Activated CD4-positive, alpha-beta T cell treated with anti-CD3 and anti-CD28 coated beads, Interleukin-2, Interleukin-4, amounts not matched to agents 100 ng/mL and 50 ng/mL, durations not matched to agents 16 hours and 8 hours (primary cell): ENCODE measurements at places on chromosomes 6 and 20.

GRCh38 chr20:49823152-49823847 is 10.7 kb downstream of the SLC9A8 start:
- peak; percentile 47 for DNase-seq

DNA sequence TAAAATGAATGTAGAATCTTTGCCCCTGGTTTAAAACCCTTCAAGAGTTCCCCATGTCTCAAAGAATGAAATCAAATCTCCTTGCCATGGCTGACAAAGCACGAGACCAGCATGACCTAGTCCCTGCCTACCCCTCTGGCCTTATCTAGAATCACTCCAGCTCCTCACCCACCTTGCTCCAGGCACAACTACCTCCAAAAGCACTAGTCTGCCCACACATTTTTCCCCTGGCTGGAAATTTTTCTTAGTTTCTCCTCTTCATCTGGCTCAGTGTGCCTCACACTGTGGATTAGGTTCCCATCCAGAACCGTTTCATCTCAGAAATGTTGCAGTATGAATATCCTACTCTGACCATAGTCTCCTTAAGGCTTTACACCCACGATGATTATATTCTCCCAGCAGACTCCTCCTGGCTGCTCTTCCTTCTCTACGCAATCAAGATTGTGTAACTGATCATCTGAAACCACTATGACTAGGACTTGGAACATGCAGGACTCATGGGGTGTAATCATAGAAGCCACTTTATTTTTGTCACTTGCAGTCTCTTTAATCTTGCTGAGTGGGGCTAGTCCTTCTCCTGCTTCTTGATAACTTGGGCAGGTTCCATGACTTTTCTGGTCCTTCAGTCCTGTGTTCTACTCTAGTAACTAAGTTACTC is 7.8 kb upstream of the MRS2 start:
- no peak for DNase-seq

DNA sequence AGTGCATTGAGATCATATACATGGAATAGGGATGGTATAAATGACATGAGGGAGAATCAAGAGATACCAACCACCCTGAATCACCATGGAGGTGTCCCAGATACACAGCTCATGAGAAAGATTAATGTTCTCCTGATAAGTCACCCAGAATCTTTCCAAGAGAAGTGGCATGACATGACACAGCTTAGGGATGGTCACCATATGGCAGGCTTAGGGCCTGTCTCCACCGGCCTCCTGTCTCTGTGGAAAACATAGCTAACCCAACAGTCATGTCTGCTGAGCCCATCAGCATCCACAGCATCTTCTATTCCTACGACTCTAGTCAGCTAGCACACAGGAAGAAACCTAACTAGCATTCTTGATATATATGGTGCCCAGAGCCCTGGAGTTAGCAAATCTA is 133.3 kb downstream of the IPCEF1 start:
- DNase-seq = no peak

GRCh38 chr6:138242987-138243592 is 24.8 kb upstream of the PBOV1 start:
- DNase-seq = no peak

DNA sequence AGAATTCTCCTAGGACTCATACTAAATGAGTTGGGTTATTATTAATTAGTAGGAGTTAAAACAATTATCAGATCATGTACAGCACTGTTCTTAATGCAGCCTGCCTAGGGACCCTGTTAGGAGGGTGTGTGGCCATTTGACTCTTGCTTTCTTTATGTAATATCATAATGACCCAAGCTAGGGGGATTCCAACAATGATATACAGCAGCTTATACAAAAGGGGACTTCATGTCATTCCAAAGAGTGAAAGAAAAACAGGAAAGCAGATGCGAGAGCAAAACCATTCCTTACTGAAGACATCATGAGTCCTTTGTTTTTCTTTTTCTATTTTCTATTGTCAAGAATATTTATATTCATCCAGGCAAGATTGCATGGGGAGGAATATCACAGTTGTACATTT is 455.2 kb downstream of the PLCB1 start:
- no peak for DNase-seq

DNA sequence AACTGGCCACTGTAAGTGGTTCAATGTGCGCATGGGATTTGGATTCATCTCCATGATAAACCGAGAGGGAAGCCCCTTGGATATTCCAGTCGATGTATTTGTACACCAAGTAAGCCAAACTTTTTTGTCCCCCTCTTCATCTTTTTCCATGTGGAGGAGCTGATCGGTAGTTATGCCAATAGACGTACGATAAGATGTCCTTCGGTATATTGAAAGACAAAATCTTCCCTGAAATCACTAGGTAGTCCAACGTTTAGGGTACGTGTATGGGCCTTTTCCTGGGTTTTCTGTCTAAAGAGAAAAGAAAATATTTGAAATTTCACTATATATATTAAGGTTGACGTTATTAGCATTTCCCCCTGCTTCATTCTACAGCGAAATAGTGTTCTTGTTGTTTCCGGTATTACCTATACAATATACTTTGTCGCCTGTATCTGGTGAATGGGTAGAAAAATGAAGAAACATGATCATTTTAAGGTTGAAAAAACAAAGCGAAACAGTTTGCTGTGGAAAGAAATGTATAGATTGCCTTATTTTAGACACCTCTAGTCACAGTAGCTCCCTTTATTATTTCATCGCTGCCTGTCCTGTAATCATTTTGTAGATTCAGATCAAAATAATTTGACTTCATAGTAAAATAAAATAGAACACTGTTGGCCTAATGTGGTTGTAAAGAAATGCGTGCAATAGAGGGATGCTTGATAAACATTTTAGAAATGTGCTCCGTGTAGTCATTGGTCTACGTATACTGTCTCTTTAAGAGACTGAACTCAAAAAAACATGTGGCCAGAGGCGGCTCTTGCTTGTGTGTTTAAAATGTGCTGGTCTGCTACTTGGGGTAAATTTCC is 1.5 kb downstream of the LIN28B start:
- DNase-seq = no peak

- no peak for DNase-seq
Measured at GRCh38 chr20:12056839-12057238, 139.1 kb downstream of the BTBD3 start.

- DNase-seq = no peak
Measured at GRCh38 chr6:28864326-28864923, 59.4 kb downstream of the TRIM27 start.

GRCh38 chr6:41630946-41631345 is 7.3 kb upstream of the MDFI start:
- DNase-seq = no peak

DNA sequence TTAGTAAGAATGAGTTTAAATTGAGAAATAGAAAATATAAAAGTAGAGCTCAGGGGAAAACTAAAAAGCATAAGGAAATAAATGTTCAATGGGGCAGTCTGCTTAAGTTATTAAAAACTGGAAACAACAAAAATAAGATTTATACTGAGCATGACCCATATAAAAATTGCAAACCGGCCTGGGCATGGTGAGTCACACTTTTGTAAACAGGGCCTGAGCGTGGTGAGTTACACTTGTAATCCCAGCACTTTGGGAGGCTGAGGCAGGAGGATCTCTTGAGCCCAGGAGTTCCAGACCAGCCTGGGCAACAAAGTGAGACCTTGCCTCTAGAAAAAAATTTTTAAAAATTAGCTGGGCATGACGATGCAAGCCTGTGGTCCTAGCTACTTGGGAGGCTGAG is 74.6 kb downstream of the TMEM244 start:
- no peak for DNase-seq

GRCh38 chr6:105892577-105893262 is 193.4 kb upstream of the PRDM1 start:
- DNase-seq = no peak

DNA sequence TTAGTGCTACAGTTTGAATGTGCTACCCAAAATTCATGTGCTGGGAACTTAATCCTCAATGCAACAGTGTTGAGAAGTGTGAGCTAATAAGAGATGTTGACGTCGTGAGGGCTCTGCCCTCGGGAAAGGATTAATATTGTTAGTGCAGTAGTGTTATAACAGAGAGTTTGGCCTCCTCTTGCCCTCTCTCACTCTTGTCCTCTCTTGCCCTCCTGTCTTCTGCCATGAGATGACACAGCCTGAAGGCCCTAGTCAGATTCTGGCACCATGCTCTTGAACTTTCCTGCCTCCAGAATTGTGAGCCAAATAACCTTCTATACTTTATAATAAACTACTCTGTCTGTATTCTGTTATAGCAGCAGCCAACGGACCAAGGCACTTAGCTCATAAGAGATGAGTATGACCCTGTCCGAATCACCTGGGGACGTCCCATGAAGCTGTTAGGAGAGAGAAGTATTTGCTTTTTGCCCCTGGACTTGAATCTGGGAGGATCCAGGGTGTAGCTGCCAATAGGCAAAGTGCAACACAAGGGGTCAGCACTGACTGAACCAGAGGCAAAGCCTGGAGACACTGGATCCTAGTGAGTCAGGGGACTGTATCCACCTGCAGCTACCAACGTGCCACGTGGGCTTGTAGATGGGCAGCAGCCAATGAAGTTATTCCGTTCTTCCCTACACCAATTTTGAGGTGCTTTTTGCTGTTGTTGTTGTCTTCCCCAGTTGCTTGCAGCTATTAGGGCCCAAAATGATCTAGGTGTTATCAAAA is 233.7 kb downstream of the THBS2 start:
- DNase-seq = no peak

DNA sequence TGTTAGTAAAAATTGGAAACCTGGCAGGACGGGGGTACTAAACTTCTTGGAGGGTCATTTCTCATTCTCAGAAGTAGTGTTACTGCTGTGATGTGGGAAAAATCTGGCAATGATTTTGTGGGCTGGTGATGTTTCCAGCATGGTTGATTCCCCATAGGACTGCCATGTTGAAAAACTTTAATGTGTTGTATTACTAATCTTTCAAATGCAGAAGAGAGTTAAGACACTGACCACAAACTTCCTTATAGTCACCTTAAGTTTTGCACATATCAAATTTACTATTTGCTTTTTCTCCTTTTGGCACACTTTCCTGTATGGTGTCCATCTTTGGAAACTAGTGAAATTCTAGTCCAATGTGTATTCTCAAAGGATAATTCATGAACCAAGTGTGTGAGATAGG is 236.2 kb upstream of the TAB2 start:
- no peak for DNase-seq

- no peak for DNase-seq
Measured at GRCh38 chr6:111754423-111754822, 118.8 kb downstream of the FYN start.

- no peak for DNase-seq
Measured at GRCh38 chr20:38275815-38276550, 15.4 kb upstream of the KIAA1755 start.

- DNase-seq = no peak
Measured at GRCh38 chr6:5840734-5841390, 165.9 kb downstream of the NRN1 start.

DNA sequence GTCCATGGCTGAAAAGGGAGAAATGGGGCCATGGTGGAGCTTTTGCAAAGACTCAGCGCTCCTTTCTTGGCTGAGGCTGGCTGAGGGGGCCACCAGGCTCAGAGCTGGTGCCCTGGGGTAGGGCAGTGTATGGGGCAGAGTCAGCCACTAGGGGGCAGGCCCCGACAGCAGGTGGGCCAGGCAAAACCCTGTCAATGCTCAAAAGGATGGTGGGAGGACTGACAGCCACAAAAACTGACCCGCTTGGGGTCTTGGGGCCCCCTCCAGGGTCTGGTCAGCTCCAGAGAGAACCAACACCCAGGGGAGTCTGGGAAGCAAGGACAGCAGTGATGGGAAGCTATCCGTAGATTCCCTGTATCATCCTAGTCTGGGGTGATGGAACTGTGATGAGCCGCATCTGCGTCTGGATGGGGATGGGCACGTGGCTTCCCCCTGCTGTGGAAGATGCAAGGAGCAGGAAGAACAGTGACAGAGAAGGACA is 306.9 kb downstream of the DHX35 start:
- peak; percentile 55 for DNase-seq

GRCh38 chr6:21199262-21199661 is 394.3 kb upstream of the SOX4 start:
- DNase-seq = no peak

- no peak for DNase-seq
Measured at GRCh38 chr20:57420571-57421252, 29.5 kb downstream of the RBM38 start.

DNA sequence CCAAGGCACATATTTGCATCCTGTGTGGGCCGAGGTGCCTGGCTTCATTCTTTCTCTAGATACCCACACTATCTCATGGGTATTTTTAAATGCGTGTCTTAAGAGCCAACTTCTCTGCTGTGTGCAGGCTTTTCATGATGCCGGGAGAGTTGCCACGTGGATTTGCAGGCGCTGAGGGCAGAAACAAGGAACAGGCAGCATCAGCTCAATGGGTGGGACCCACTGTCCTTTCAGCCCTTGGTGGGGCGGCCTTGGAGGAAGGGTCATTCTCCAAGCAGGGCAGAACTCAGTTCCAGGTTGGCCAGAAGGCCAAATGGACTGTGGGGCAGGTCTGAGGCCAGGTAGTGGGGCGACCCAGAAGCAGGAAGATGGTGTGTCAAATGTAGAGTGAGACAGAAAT is 84.7 kb downstream of the PHACTR3 start:
- DNase-seq = no peak

DNA sequence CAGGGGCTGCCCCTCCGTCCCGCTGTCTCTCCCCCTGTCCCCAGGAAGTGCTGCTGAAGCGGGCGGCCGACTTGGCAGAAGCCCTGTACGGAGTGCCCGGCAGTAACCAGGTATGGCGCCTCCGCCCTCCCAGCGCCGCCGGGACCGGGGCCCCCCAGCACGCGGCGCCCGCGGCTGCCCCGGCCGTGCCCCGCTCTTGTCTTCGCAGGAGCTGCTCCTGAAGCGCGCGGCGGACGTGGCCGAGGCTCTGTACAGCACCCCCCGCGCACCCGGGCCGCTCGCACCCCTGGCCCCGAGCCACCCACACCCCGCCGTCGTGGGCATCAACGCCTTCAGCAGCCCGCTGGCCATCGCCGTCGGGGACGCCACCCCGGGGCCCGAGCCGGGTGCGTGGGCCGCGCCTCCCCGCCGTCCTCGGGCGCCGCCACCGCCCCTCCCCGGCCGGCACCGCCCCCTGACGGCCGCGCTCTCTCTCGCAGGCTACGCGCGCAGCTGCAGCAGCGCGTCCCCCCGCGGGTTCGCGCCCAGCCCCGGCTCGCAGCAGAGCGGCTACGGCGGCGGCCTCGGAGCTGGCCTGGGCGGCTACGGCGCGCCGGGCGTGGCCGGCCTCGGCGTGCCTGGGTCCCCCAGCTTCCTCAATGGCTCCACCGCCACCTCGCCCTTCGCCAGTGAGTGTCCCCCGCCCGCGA is 48.4 kb downstream of the CPXM1 start:
- peak; percentile 22 for DNase-seq

DNA sequence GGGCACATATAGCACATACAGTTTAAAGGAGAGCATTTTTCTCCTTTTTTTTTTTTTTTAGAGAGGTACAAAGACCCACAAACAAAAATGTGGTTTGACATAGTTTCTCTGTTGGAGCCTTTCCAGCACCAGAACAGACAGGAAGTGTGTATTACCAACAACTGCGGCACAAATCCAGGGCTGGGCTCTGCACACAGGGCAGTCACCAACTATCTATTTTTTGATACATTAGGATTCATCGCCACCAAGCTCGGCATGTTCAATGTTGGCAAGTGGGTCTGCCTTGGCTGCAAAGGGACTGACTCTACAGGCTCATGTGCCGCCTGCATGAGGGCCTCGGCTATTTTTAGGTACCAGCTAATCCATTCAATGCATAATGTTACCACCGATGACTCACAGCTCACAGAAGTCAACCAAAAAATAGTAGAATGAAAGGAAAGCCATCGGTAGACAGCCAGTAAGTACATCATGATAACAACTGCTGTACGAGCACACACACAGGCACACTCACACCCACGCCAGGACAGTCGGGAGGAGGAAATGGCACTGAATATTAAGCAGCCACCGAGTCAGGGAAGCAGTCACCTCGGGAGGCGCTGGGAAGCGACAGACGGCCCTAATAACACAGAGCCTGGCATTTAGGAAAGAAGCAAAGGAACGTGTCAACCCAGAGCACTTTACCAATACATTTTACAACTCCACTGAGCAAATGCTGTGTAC is 81.6 kb downstream of the GMPR start:
- DNase-seq = peak; percentile 82
